ENCODE measurements at places on chromosomes 7 and 10.

GRCh38 chr7:110105840-110106239 is 985.1 kb upstream of the LRRN3 start:
- no peak for DNase-seq

DNA sequence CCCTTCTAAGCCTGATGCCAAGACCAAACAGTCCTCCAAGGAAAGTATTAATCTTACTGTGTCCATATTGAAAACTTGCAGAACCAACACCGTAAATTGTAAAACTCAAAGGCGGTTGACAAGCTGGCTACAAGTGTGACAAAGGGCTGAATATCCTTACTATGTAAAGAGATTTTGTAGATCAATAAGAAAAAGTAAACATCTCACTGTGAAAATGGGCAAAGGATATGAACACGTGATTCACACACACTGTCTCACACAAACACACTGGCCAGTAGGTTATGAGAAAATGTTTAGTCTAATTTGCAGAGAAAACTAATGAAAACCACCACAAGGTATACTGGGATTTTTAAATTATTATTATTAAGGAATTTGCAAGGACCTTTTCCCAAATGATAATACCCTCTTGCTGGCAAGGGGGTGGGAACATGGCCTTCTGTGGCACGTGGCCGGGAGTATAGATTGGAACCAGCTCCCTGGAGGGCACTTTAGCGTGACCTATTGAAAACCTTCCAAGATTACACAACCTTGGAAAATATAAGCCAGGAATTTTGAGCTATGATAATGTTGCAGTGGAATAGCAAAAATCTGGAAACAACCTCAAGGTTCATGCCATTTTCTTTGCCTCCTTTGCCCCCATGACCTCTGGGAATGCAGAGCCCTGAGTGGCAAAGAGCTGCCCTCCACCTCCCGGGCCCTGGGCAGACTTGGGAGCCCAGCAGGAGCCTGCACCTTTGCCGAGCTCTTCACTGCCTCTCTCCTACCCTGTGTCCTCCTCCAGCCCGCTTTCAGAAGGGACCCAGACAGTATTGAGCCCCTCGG is 26.2 kb upstream of the SLC29A3 start:
- no peak for DNase-seq

GRCh38 chr10:93346694-93347093 is 135.4 kb downstream of the MYOF start:
- no peak for DNase-seq

GRCh38 chr7:128871050-128871449 is 8.4 kb downstream of the ATP6V1F start:
- DNase-seq = no peak

DNA sequence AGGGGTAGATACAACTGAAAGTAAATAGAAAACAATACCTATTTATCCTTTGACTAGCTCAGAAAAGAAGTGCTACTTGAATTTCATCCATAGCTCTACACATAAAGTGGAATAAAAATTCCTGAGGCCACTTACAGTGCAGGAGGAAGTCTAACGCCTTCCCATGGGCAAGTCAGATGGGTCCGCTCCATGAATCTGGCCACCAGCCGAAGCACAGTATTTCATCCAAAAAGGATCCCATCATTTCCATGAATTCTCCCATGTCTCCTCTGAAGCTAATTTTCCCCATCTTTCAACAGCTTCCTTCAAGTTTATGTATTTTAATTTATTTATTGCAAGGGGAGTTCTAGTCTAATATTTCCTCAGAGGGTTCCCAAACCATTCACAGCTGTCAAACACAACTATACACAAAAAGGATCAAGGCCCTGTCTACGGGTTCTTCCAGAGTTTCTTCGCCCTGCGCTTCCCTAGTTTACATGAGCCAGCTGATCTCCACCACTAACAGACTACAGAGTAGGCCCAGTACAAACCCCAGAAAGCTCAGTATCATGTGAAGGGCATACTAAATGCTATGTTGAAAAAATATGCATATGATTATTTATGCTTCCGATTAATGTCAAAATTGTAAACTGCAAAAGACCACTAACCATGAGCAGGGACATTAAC is 184.7 kb downstream of the DOCK4 start:
- DNase-seq = no peak

- peak; percentile 47 for DNase-seq
Measured at GRCh38 chr7:74223711-74224510, 14.1 kb downstream of the LAT2 start.

DNA sequence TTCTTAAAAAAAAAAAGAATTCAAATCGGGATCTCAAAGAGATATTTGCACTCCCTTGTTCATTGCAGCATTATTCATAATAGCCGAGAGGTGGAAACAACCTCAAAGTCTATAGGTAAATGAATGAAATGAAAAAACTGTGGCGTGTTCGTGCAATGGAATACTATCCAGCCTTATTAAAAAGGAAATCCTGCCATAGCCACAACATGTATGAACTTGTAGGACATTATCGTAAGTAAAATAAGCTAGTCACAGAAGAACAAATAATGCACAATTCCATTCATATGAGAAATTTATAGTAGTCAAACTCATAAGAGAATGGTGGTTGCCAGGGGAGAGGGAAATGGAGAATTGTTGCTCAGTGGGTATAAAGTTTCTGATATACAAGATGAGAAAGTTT is 37.9 kb downstream of the GRK5 start:
- no peak for DNase-seq

DNA sequence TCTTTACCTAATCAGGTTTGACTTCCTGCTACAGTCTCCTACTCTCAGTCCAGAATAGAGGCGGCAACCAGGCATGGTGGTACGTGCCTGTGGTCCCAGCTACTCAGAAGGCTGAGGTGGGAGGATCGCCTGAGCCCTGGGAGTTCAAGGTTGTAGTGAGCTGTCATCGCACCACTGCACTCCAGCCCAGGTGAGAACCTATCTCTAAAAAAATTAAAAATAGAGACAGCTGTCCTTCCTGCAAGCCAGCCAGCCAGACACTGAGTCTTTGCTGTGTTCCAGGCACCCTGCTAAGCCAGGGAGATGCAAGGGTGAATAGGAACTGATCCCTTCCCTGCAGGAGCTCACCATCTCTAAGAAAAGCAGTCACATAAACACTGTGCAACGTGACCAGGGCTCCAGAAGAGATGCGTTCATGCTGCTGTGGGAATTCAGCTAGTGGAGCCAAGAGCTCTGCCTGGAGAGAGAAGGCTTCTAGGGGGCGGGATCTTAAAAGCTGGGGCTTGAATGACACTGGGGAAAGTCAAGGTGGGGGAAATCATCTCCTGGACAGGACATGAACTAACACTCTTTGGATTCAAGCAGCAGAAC is 22.1 kb upstream of the SLIT1 start:
- no peak for DNase-seq

DNA sequence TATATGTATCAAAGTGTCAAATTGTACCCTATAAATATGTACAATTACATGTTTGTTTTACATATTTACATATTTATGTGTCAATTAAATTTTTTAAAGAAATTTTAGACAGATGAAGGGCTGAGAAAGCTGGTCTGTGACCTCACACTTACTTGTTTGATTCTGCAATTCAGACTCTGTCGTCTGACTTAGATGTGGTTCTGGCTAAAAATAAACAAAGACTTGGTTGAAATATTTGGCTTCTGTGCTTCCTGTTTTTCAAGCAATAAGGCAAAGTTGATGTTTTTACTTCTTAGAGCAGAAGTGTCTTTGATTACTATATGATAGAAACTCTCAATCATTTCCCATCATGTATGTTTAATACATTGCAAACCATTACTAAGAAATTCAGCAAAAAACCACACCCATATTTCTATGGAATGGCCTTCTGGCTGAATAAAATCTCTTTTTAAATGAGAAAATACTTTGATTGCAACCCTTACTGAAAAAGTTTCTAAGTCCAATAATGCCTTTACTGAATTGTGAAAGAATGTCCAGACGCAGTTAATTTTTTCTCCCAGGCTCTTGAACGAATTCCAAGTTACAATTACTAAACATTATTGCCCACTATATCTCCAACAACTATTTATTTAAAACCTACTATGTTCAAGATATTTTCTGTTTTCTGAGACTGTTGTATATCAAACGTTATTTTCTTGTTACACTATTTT is 59.5 kb upstream of the PRKG1 start:
- no peak for DNase-seq

GRCh38 chr7:70763961-70764691 is 367.8 kb upstream of the GALNT17 start:
- no peak for DNase-seq

DNA sequence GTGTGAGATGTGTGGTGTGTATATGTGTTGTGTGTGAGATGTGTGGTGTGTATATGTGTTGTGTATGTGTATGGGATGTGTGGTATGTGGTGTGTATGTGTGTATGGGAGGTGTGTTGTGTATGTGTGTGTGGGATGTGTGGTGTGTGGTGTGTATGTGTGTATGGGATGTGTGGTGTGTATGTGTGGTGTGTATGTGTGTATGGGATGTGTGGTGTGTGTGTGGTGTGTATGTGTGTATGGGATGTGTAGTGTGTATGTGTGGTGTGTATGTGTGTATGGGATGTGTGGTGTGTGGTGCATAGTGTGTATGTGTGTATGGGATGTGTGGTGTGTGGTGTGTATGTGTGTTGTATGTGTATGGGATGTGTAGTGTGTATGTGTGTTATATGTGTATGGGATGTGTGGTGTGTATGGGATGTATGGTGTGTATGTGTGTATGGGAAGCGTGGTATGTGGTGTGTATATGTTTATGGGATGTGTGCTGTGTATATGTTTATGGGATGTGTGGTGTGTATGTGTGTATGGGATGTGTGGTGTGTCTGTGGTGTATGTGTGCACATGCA is 30.8 kb downstream of the IKZF1 start:
- no peak for DNase-seq

GRCh38 chr7:2373124-2373556 is 18.5 kb downstream of the EIF3B start:
- no peak for DNase-seq

DNA sequence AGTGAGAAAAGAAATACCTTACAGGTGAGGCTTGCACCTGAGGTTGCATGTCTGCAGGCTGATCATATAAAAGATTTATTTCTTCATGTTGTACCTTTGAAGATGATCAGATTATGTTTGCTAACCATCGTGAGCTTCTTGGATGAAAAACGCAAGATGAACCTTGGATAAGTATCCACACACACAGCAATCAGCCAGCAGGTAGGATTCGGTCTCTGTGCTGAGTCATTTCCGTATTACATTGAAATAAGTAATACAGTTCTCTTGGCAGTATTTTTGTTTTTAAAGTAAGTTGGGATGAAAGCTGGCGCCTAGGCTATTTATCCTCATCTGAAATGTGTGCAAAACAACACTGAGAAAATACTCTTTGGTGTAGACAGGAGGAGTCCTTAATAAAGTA is 109.0 kb upstream of the PRKCQ start:
- no peak for DNase-seq

GRCh38 chr7:22275661-22276060 is 81.3 kb downstream of the RAPGEF5 start:
- no peak for DNase-seq

DNA sequence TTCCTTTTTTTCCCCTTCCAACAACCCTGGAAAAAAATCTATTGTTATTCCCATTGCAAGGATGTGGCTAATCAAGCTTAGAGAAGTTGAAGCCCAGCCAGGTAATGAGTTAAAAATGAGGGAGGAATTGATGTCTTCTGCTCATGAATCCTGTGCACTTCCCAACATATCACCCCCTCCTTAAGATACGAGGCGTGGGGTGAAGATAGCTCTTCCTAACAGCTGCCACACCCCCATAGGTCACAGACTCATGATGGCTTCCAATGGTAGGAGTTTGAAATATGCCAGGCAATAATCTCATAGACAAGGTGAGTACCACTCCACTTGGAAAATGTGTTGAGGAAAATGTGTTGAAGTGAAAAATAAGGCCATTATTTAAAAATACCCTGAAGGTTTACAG is 71.3 kb upstream of the HECW1 start:
- DNase-seq = no peak

- no peak for DNase-seq
Measured at GRCh38 chr10:57420881-57421280, 846.8 kb downstream of the IPMK start.

GRCh38 chr7:17986851-17987250 is 40.8 kb downstream of the PRPS1L1 start:
- DNase-seq = no peak

DNA sequence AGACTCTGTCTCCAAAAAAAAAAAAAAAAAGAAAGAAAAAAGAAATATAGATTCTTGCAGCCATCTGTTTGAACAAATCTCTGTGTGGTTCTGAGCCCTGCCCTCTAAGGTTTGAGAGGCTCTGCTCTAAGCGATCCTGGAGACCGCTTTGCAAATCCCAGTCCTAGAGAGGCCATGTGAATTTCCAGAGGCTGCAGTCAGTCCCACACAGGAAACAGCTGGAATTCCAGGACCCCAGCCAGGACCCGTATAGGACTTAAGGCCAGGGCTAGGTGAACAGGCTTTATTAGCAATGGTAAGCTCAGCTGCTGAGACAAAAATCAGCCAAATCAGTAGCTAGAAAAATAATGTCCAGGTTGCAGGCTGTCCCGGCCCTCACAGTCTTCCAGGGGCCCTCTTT is 154.8 kb downstream of the RPS24 start:
- no peak for DNase-seq

- DNase-seq = peak; percentile 59
Measured at GRCh38 chr7:128879939-128880746, 17.5 kb downstream of the ATP6V1F start.

DNA sequence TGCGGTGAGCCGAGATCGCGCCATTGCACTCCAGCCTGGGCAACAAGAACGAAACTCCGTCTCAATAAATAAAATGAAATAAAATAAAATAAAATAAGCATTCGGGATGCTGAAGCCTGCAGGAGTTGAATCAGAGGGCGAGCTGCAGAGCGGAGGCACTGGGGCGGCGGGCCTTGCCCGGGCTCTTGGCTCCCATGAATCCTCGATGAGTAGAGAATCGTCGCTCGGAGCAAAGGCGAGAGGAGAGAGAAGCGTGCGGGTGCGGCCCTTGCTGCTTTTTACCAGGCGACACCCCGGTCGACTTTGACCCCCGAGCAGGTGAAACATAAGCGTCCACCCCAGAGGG is 168.3 kb downstream of the UBE2H start:
- no peak for DNase-seq

DNA sequence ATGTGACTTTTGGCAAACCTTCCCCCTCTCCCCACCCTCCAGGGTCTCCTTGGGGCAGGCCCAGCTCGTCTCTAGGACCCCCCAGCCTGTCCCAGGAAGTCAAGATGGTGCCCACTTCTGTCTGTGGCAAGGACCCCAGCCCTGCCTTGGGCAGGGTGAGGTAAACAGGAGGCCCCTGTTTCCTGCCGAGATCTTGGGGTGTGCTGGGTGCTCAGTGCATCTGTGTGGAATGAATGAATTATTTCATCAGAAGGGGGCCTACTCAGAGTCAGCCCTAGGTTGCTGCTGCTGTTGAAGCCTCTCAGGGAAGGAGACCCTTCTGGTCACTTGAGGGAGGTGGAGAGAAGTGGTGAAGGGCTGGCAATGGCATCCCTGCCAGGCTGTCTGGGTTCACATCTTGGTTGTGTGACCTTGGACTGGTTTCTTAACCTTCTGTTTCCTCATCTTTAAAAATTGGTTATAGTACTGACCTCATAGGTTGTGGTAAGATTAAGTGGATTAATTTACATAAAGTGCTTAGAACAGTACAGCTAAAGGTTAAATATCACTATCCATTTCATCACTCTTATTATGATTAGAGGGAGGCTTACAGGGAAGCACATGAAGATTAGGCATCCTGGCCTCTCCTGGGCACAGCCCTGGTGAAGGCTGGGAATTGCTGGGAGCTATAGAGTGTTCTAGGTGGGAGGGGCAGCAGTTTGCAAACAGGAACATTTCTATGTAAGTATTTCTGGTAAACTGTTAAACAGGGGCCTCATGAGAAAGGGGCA is 67.7 kb downstream of the ZMIZ1 start:
- DNase-seq = no peak
